A549 treated with RU486 at 1 μM for 4 hours (cell line): ENCODE measurements at places on chromosomes 13 and 19. TPM values are rescaled to one million over a fixed set of nuclear protein-coding genes. Genes with fewer than 3 reads are reported as not detected.

Gene IGFL2
- total RNA-seq, result 0.56 to 0.83 TPM (median 0.67 TPM) in 4 of 5 replicates, not detected in the other

Gene SPRED3
- 1.9 to 4.0 TPM (median 3.4 TPM) in 5 replicates for total RNA-seq

Gene FGF14
- not detected in 5 replicates for total RNA-seq

Gene NRTN
- total RNA-seq, result 0.37 to 0.89 TPM (median 0.58 TPM) in 5 replicates

Gene NXNL1
- not detected in 5 replicates for total RNA-seq

Gene FGF22
- 0.24 to 0.95 TPM (median 0.67 TPM) in 5 replicates for total RNA-seq

Gene GPI
- total RNA-seq, result 637 to 765 TPM (median 695 TPM) in 5 replicates

Gene MAB21L1
- total RNA-seq, result not detected in 5 replicates

Gene PALM
- total RNA-seq, result 11.8 to 18.1 TPM (median 13.4 TPM) in 5 replicates

Gene OVOL3
- 0.31 to 0.80 TPM in 2 of 5 replicates, not detected in the others for total RNA-seq

Gene CDX2
- total RNA-seq, result 0.64 to 1.4 TPM (median 0.78 TPM) in 5 replicates

Gene ZNF581
- 35.3 to 52.1 TPM (median 49.6 TPM) in 5 replicates for total RNA-seq

Gene ZNF100
- not detected in 5 replicates for total RNA-seq

Gene MAST1
- 1.1 to 2.5 TPM (median 1.6 TPM) in 5 replicates for total RNA-seq

Gene CBY2
- total RNA-seq, result not detected in 5 replicates

Gene S1PR5
- 2.0 to 3.0 TPM (median 2.5 TPM) in 5 replicates for total RNA-seq

Gene RAVER1
- total RNA-seq, result 19.7 to 31.8 TPM (median 26.2 TPM) in 5 replicates

Gene CGB1
- total RNA-seq, result not detected in 5 replicates

Gene ZNF85
- 0.09 to 0.30 TPM (median 0.19 TPM) in 4 of 5 replicates, not detected in the other for total RNA-seq

Gene SBSN
- total RNA-seq, result 2.0 to 3.9 TPM (median 2.9 TPM) in 5 replicates

Gene GFY
- 0.12 to 0.28 TPM (median 0.17 TPM) in 4 of 5 replicates, not detected in the other for total RNA-seq

Gene ADGRL1
- 2.2 to 2.9 TPM (median 2.8 TPM) in 5 replicates for total RNA-seq

Gene RNF113B
- total RNA-seq, result not detected in 5 replicates

Gene INAFM1
- total RNA-seq, result 3.9 to 11.7 TPM (median 10.7 TPM) in 5 replicates

Gene PGLYRP2
- 0.06 TPM in 1 of 5 replicates, not detected in the others for total RNA-seq

Gene ZNF442
- total RNA-seq, result not detected in 5 replicates

Gene PSG6
- 0.18 to 0.26 TPM in 2 of 5 replicates, not detected in the others for total RNA-seq

Gene TLE6
- total RNA-seq, result 3.1 to 6.1 TPM (median 5.5 TPM) in 5 replicates

Gene DIRAS1
- 3.0 to 4.6 TPM (median 3.9 TPM) in 5 replicates for total RNA-seq

Gene TMEM255B
- total RNA-seq, result 0.56 to 1.0 TPM (median 0.85 TPM) in 5 replicates

Gene EDDM13
- total RNA-seq, result not detected in 5 replicates

Gene GGN
- 0.11 to 0.75 TPM (median 0.47 TPM) in 5 replicates for total RNA-seq

Gene SIGLEC7
- not detected in 5 replicates for total RNA-seq

Gene PDX1
- total RNA-seq, result 0.06 to 0.13 TPM (median 0.12 TPM) in 4 of 5 replicates, not detected in the other

Gene CALR3
- not detected in 5 replicates for total RNA-seq

Gene C13orf46
- 0.05 to 0.27 TPM (median 0.14 TPM) in 5 replicates for total RNA-seq

Gene CNN1
- total RNA-seq, result 0.35 to 0.94 TPM (median 0.40 TPM) in 5 replicates

Gene SPIB
- 0.11 to 0.52 TPM (median 0.23 TPM) in 4 of 5 replicates, not detected in the other for total RNA-seq

Gene NCR1
- not detected in 5 replicates for total RNA-seq

Gene MOB3A
- total RNA-seq, result 8.8 to 11.4 TPM (median 9.8 TPM) in 5 replicates

Gene ATP7B
- 1.1 to 2.6 TPM (median 2.4 TPM) in 5 replicates for total RNA-seq

Gene MYO1F
- 0.25 to 0.65 TPM (median 0.32 TPM) in 5 replicates for total RNA-seq

Gene URAD
- not detected in 5 replicates for total RNA-seq

Gene ZNF229
- total RNA-seq, result 2.4 to 3.7 TPM (median 3.0 TPM) in 5 replicates

Gene CYP2A6
- total RNA-seq, result 0.26 TPM in 1 of 5 replicates, not detected in the others

Gene ZSCAN4
- total RNA-seq, result not detected in 5 replicates
